ENCODE measurements at places on chromosomes 6 and 20.

DNA sequence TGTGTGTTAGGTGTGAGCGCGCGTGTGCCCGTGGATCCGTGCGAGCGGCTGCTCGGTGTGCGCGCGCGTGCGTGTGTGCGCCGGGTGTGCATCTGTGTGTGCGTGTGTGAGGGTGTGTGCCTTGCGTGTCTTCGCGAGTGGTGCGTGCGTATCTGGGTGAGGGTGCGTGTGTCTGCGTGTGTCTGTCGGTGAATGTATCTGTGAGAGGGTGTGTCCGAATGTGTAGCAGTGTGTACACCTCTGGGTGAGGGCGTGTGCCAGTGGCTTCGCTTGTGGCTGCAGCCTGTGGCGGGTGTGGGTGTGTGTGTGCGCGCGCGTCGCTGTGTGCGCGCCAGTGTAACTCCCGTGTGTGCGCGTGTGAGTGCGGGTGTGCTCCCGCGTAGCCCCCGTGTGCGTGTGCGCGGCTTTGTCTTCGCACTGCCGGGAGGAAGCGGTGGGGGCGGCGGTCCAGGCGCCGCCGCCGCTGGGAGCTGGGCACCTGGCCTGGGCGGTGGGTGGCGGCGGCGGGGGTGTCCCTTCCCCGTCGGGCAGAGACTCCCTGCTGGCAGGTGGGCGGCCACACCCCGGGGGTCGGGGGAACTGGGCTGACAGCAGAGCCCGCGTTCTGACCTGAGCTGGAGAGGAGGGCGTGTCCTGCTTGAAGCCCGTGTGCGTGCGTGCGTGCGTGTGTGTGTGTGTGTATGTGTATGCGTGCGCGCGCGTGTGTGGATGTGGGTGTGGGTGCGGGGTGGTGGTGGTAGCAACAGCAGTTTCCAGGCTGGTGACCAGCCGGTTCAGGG lies 61.3 kb upstream of the EPB41L1 start:
- no peak for DNase-seq

- no peak for DNase-seq
Measured at GRCh38 chr6:131336596-131336995, 201.3 kb downstream of the AKAP7 start.

DNA sequence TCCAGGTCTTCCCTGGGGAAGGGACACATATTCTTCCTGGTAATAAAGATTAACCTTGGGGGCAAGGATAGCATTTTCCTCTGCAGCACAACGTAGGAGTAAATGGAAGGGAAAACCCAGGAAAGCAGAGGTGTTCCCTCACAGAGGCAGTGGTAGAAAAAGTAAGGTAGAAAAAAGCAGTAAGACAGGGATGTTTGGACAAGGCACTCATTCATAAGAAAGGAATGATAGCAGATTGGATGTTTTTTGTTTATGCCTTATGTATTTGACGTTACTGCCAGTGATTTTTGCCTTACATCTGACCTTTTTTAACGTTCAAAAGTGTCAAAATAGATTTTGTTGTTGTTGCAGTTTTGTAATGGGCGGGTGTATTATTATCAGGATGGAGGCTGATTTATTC lies 395.0 kb downstream of the CDKAL1 start:
- no peak for DNase-seq

DNA sequence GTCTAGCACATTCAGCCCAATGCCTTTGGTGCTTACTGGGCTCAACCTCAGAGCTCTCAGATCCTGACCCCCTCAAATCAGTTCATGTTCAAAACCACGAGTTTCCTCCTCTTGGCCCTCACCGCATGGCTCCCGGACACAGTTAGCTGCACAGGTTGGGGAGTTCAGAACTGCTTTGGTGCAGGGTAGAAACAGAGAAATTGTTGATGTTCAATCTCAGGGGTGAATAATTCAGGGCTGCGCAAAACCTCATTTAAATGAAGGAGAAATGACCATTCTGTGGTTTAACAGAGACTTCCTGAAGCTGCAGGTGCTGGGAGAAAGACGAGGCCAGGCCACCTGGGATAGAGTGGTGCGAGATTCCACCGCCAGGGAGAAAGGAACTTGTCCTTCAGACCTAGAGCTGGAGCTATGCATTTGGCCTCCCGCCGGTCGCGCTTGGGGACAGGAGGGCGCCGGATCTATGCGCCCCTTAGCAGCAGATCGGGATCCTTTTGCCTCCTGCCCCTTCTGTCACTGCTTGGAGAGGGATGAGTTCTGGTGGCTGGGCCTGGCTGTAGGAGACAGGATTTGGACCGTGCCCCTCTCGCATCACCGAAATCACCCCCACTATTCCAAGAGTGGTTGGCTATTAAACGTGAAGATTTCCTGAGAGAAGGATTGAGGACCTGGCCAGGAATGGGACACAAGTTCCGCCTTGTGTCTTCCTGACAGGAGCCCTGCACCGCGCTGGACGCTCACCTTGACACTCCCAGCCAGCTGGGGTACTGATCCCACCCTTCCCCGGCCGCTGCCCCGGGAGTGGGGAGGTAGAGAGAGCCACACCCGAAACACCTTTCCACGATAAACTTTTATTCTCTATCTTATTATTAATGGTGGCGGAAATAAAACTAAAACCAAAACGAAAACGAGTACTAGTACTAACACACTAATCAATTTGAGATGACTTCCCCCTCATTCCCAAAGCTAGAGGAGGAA lies 767 bp upstream of the PAX1 start:
- no peak for DNase-seq

GRCh38 chr6:108737594-108738546 lies 110.4 kb upstream of the ARMC2 start:
- peak; percentile 16 for DNase-seq

DNA sequence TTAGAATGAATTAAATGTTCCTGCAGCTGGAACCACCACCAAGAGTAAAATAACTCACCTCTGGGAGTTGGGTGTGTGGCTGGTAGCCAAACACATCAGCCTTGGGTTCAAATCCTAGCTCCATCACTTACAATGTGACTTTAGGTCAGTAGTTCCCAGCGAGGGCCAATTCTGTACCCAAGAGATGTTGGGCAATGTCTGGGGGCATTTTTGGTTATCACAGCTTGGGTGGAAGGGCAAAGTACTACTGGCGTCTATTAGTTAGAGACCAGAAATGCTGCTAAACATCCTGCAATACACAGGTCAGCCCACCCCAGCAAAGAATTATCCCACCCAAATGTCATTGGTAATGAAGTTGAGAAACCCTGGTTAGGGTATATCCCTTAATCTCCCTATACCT lies 48.8 kb downstream of the SLC13A3 start:
- no peak for DNase-seq

DNA sequence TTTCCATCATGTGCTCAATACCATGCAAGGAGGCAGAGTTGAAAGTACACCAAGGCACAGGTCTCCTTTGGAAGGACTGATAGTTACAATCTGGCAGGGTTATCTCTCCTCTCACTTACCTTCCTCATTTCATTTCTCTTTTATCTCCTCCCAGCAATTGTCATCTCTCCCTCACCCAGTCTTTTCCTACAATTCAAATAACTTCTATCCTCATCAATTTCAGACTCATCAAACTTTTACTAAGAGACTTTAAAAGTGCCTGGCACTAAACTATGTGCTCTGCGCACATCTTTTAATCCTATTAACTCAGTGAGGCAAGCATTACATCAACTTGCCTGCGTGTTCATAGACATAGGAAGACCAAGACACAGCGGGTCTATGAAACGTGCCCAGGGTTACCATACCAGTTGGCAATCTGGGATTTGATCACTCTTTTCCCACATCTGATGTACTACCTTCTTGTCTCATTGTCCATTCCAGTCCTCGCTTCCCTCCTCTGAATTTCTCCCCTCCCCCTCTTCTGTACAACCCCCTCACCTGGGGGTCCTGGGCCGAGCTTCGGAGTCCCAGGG lies 1.2 kb downstream of the VARS1 start:
- no peak for DNase-seq

GRCh38 chr20:62786157-62786556 lies 10.1 kb upstream of the MRGBP start:
- DNase-seq: no peak

DNA sequence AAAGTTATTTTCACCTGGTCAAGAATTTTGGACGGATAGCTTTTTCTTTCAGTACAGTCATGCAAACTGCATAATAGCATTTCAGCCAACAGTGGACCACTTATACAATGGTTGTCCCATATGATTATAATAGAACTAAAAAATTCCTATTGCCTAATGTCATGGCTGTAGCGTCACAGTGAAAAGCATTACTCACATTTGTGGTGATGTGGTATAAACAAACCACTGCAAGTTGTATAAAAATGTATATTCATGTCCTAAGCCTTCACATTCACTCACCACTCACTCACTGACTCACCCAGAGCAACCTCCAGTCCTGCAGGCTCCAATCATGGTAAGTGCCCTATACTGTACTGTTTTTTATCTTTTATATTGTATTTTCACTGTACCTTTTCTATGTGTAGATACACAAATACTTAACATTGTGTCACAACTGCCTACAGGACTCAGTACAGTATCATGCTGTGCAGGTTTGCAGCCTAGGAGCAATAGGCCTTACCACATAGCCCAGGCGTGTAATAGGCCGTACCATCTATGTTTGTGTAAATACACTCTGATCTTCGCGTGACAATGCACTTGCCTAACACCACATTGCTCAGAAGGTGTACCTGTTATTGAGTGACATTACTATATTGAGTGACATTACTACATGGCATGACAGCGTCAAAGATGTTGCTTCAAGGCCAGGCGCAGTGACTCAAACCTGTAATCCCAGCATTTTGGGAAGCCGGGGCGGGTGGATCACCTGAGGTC lies 17.9 kb downstream of the ABHD12 start:
- no peak for DNase-seq

Measured in DMS 273 treated with DMSO at 0.1 percent for 48 hours (cell line).